ENCODE measurements at places on chromosomes 13 and 19.

DNA sequence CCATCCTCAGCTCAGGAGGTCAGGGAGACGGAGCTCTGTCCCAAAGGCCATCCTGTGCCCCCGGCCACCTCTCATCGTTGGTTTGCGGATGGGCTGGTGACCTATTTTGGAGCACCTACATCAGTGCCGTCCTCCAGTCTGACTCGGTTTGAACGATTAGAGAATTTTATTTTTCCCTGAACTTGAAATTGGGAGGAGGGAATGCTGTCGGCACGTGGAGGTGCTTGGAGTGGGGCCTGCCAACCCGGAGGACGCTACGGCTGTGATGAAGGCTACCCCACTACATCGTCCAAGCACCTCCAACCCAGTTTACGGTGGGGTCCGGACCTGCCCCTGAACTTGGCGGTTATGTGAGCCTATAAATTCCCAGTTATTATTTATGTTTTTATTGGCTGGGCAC is 3.0 kb upstream of the ZNF554 start:
- no peak for DNase-seq

- DNase-seq = no peak
Observed at GRCh38 chr13:91406619-91407018, 8.2 kb downstream of the GPC5 start.

GRCh38 chr13:39597838-39598237 is 5.2 kb downstream of the LHFPL6 start:
- no peak for DNase-seq

DNA sequence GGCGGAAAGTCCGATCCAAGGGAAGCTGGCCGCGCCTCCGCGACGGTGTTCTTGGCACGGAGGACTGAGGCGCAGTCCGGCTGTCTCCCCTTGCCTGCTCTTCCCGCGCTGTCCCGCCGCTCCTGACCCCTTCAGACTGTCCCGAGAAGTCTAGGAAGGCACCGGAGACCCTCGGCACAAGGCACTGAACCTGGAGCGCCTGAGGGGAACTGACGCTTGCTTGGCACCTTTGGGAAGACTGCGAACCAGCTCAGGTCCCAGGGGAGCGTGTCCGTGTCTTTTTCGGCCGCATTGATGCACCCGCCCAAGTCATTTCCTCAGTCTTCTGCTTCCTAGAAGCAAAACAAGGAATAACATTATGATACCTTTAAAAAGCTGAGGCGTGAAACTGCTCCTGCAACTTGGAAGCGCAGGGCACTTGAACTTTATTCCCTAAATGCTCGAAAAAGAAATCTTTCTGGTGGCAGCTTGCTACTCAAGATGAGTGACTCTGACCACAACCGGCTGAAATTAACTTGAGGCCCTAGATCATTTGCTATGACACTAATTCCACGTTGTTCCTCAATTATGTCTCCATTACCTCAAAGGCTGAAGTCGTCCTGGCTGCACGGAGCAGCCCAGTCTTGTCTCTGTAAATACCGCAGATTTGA is 735 bp upstream of the FLT1 start:
- no peak for DNase-seq

DNA sequence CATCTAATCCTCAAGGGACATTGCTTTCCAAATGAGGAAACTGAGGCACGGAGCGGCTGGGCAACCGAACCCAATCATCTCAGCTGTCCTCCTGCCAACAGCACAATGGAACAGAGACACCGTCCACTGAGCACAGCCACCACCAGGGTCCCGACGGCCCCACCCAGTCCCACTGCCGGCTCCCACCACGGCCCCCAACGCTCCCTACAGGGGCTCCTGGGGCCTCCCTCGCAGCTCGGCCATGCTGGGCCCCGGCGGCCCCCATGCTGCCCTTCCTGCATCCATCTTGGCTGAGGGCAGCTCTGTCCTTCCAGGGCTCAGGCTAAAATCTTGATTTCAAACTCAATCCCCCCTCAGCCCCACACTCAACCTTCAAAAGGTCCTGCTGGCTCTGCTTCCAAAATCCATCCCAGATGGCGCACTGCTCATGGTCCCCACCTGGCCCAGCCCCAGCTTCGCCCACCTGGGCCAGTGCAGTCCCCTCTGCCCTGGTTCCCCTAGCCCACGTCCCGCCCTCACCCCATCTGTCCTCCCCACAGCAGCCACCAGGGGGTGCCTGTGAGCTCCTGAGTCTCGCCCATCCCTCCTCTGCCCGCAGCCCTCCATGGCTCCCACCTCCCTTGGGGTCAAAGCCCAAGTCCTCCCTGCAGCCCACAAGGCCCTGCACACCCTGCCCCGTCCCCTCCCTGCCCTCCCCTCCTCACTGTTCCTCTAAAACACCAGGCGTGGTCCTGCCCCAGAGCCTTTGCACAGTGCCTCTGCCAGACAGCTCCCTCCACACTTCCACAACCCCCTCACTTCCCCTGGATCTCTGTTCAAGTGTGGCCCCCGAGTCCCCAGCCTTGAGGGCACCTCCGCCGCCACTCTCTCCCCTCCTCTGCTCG is 7.9 kb downstream of the PIP5K1C start:
- DNase-seq = peak; percentile 70

DNA sequence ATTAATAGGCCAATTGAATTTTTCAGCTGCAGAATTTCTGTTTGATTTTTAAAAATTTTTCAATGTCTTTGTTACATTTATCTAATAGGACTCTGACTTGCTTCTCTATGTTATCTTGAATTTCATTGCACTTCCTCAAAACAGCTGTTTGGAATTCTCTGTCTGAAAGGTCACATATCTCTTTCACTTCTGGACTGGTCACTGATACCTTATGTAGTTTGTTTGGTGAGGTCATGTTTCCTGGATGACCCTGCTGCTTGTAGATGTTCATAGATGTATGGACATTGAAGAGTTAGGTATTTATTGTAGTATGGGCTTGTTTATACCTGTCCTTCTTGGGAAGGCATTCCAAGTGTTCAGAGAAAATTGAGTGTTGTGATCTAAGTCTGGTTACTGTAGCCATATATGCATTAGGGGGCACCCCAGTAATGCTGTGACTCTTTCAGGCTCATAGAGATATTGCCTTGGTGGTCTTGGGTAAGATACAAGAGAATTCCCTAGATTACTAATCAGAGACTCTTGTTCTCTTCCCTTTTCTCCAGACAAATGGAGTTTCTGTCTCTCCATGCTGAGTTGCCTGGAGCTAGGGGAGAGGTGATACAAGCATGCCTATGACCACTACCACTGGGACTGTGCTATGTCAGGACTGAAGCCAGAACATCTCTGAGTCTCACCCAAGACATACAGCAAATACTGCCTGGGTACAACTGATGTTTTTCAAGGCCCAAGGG is 27.8 kb downstream of the RFC3 start:
- no peak for DNase-seq

DNA sequence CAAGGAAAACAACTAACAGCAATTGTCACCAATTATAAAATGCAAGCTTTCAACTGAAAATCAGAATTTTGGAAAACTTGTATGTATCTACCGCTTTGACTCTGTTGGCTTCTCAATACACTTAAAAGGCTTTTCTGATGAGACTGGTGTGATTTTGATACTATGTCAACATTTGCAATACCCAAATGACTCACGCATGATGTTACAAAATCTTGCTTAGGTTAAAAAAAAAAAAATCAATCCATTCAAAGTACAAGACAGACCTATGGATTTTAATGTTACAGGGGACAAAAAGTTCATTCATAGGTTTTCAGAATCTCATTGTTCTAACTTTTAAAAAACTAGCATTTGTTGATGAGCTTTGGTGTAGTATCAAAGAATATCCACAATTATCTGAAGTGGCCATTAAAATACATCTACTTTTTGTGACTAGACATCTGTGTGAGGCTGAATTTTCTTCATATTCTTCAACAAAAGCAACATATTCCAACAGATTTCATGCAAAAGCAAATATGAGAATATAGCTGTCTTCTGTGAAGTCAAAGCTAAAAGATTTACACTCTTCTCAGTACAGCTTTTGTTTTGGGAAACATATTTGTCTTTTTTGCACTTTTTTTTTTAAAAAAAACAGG is 10.7 kb downstream of the ELF1 start:
- DNase-seq = no peak

DNA sequence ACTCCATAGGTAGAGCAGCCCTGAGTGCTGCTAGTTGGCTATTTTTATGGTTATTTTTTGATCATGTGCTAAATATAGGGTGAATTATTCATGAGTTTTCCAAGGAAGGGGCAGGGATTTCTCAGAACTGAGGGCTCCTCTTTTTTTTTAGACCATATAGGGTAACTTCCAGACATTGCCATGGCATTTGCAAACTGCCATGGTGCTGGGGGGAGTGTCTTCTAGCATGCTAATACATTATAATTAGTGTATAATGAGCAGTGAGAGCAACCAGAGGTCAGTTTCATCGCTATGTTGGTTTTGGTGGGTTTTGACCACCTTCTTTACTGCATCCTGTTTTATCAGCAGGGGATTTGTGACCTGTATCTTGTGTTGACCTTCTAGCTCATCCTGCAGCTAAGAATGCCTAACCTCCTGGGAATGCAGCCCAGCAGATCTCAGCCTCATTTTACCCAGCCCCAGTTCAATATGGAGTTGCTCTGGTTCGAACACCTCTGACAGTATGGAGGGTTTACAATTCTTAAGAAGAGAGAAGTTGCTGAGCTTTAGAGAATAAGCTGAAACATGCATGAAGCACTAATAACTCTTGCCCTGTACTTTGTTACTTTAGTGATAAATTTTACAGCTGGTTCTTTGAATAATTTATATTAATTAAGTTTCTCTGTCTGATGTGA is 31.7 kb downstream of the CEACAM1 start:
- DNase-seq = no peak

DNA sequence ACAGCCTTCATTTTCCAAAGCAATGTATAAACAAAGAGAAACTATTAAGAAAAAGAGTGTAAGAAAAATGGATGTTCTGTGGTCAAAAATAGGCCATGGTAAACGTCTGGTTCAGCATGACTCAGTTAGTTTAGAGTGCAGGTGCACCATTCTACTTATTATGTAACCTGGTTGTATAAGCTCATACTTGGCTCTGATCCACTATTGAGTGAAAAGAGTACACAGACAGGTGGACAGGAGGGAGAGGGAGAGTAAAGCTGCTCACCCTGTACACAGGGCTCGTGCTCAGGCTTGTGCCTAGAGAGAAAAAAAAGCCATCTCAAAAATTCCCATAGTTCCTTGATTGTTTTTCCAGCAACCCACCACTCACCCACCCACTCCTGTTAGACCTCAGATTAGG is 85.8 kb upstream of the ZNF91 start:
- DNase-seq = no peak

DNA sequence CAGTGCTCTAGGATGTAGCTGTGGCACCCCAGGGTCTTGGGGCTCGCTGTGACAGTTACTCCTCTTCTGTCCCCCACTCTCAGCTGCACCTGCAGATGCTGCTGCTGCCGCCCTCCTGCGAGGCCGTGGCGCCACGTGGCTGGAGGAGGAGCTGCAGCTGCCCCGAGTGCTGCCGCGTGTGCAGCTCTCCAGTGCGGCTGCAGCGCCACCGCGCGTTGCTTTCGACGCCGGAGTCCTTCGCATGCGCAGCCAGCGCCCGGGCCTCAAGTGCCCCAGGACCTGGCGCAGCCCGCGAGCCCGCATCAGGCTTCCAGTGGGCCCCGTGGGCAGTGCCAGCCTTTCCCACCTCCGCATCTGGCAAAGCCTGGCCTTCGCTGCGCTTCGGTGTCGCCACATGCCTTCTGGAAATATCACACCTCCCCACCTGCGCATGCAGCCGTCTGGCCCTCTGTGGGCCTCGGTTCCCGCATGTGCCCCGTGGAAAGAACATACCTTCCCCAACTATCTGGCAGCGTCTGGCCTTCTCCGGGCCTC is 692 bp upstream of the ZNF580 start:
- DNase-seq = peak; percentile 81

DNA sequence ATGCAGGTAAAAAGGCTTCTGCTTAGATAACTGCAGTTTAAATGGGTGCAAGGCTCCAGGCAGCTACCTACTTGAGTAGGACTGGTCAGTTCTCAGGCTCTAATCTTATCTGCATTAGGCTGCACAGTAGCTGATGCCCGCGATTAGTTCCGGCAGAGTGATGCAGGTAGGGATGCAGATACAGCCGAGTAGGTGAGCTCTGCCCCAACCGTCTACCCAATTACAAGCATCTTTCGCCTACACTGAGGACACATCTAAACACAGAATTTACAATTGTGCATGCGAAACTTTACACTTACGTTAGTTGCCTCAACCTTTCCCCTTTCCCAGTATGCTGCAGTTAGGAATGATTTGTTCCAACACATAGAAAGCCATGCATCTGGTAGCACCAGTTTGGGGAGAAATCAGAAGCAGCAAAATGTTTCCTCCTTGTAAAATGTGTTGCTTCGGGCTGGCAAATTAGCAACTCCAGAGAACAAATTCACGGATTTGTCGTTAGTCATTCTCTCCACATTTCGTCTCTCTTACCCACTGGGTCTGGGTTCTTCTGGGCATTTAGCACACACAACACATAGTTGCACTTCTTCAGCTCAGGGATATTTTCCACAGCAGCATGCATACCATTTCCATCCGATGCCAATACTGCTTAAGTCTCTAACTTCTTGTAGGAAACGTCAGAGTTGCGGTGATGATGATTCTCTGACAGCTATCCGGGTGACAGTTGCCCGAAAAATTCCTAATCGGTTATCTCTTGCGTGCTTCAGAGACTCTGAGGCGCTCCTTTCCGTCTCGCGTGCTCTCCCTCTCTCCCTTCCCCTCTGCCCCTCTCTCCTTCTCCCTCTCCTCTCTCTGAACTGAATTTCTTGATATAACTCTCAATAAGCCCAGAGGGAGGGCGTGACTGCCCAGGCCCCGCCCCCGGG is at the start of gene PCDH9:
Gene PCDH9 (minus strand): TSS at position 856 of the 923 bp plus-strand sequence. CDS start 1,896 bp downstream, outside the sequence.
- DNase-seq = peak; percentile 32

DNA sequence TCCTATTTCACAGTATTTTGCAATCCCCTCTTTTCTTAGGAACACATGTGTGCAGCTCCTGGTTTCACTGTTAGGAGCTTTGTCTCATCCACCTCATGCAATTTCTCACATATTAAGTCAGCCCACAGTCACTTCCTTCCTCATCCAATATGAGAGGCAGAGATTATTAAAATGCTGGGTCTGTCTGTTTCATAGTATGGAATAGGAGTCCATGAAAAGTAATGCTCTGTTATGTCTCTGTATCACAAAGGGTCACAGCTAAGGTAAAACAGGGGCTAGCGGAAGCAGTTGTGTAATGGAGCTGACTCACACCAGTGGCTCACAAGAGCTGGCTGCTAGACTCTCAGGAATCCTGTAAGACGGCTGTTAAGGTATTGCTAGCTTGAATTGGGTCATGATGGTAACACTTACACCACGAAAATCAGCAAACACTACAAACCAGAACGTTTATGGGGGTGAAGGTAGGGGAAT is 216.5 kb downstream of the EFNB2 start:
- no peak for DNase-seq

GRCh38 chr13:104318121-104318520 is 1251.9 kb upstream of the SLC10A2 start:
- no peak for DNase-seq

GRCh38 chr13:37479916-37480315 is 118.7 kb downstream of the POSTN start:
- DNase-seq = no peak
